ENCODE measurements at places on chromosomes 11 and 22.

GRCh38 chr22:30422481-30423300 lies 2.9 kb upstream of the MTFP1 start:
- DNase-seq, result peak; percentile 80

- DNase-seq, result no peak
These were observed 98.9 kb downstream of the ARHGAP20 start for GRCh38 chr11:110613197-110613918.

DNA sequence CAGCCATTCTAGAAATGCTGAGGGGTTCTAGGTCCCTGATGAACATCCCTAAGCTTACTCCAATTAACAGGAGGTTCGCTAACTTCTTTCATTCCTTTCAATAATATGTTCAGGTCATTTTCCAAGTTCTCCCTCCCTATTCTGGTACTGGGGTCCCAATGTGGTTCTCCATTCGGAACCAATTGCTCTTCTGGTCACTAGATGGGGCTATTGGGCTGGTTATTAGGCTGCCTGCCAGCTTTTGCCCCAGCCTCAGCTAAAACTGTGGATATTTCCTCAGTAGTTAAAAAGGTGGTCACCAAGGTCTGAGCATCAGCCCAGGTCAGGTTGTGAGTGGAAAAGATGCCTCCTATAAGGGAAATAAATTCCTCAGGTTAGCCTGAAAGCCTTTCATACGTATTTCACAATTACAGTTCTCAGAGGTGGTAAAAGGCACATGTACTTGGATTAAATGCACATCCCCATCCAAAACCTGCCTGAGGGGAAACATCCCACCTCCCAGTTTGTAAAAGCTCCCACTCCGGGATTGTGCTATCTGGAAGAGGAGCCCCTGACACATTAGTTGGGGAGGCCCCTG lies 161.1 kb upstream of the CCDC179 start:
- DNase-seq, result no peak

DNA sequence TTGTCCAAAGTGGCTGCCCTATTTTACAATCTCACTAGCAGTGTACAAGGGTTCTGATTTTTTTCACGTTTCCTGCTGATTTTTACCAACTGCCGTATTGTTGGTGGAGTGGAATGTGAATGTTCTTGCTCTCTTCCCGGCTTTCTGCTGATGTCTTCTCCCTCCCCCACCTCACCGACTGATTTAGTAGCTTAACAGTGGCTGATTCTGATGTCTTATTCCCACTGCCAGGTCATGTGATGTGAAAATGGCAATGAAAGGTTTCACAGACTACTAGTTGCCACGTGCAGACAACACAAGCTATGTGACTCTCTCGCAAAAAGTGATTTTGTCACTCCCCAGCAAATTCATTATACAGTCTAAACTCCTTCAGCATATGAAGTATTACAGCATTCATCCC lies 17.3 kb upstream of the NEU3 start:
- no peak for DNase-seq

GRCh38 chr11:134126217-134126822 lies 57.4 kb downstream of the JAM3 start:
- DNase-seq, result no peak

GRCh38 chr11:35780951-35781860 lies 118.6 kb downstream of the TRIM44 start:
- DNase-seq, result no peak

- DNase-seq, result no peak
These were observed 322.3 kb upstream of the FAT3 start for GRCh38 chr11:91902312-91902711.

DNA sequence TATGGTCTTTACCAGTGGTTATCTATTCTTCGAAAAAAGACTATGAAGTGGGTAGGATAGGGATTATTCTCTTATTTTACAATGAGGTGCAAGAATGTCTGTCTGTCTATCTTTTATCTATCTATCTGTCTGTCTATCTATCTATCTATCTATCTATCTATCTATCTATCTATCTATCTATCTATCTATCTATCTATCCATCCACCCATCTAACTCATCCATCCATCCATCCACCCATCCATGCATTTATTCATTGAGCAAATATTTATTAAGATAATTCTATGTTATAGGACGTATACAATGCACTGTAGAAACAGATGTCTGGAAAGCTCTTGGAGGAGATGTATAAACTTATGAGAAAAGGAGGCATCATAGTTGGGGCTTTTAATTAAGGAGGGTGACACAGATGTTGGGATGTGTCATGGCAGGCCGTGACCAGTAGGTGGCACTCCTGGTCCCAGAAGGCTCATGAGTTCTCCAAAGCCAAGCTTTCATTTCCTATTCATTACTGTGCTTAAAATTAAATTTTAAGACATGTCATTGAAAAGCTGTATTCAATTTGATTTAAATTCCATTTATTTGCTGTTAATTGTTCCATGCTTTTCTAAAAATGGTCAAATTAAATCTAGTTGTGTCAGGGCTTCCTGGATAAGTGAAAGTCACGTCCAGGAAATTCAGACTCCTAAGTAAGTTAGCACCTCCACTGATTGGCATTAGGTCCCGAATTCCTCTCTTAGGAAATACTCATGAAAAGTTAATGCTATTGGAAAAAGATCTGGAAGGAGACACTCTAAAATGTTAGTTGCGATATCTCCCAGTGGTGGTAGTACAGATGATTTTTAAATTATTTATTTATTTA lies 19.0 kb upstream of the E2F8 start:
- peak; percentile 84 for DNase-seq

- no peak for DNase-seq
These were observed 191.6 kb upstream of the NCAM1 start for GRCh38 chr11:112769584-112769983.

GRCh38 chr11:18063862-18064434 lies 17.9 kb upstream of the TPH1 start:
- DNase-seq, result no peak

GRCh38 chr22:50129121-50129736 lies 39.4 kb downstream of the MOV10L1 start:
- DNase-seq, result no peak
